ENCODE measurements at places on chromosomes 1 and 21.

GRCh38 chr1:2874607-2875480 lies 73.4 kb upstream of the TTC34 start:
- peak; percentile 10 for DNase-seq

DNA sequence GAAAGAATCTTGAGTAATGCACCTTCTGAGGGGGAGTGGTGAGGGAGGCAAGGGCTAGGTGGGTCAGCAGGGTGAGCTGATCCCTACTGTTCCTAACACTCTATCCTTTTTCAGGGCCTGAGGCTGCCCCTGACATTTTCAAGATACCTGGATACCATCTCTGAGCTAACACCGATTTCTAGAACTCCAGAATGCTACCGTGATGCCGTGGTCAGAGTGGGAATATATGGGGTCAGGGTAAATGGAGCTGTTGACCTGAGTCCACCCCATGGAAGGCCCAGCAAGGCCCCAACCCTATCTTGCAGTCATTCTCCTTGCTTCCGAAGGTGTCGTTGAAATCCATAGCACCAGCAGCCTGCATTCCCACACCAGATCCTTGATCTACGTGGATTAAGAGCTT lies 18.0 kb upstream of the PTPRF start:
- DNase-seq = no peak

DNA sequence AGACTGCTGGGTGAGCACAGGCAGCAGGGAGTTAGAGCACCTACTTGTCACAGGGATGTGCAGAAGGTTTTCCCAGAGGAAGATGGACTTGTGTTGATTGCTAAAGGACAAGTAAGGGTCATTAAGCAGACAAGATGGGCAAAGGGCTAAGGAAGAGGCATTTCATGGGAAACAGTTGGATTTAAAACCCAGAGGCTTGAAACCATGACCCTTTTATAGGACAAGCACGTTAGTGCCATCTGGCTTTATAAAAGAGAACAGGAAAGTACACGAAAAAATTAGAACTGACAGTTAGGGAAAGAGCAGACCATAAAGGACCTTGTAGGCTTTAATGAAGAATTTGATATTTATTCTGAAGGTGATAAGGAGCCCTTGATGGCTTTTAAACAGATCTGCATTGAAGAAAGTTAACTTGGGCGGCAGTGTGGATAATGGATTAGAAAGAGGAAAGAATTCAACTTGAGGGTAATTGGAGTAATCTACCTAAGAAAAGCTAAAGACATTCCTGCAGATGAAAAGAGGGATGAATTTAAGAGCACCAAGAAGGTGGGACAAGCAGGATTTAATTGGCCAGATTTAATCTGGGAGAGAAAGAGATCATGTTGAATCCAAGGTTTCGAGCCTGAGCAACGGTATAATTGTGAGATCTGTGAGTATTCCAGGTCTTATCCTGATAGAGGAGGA lies 68.6 kb downstream of the ZC3H11B start:
- DNase-seq = no peak

DNA sequence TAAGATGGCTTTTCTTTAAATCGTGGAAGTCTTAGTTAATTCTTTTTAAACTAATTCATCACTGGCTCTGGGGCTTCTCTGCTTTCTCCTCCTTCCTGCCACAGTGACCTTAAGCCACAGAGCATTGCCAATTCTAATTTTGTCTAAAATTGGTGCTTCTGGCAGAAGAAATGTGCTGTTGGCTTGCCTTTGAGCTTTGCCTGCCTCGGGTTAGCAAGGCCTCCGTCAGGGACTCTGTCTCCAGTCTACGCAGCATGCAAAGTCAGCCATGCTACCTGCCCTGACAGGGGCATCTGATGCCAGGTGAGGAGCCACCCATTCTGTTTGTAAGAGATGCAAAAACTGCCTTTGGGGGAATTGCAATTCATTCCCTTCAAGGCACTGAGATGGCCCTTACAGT lies 25.2 kb downstream of the CLDN14 start:
- no peak for DNase-seq

- no peak for DNase-seq
Measured at GRCh38 chr1:85327759-85328158, 51.3 kb upstream of the BCL10 start.

GRCh38 chr1:212878418-212878817 lies 20.3 kb downstream of the FLVCR1 start:
- DNase-seq = no peak

GRCh38 chr1:23906731-23907130 lies 6.4 kb downstream of the CNR2 start:
- no peak for DNase-seq

GRCh38 chr21:29817450-29817849 lies 122.3 kb downstream of the GRIK1 start:
- no peak for DNase-seq
